ENCODE measurements at places on chromosomes 12 and 14. TPM values are rescaled to one million over a fixed set of nuclear protein-coding genes. Genes with fewer than 3 reads are reported as not detected.

TAS2R42 gene
- not detected for total RNA-seq

COQ10A gene
- 29.5 TPM for total RNA-seq

KRT78 gene
- total RNA-seq: not detected

CLBA1 gene
- total RNA-seq: 0.84 TPM

CIDEB gene
- 13.4 TPM for total RNA-seq

CCDC177 gene
- not detected for total RNA-seq

SERPINA10 gene
- not detected for total RNA-seq

BCL2L14 gene
- 0.38 TPM for total RNA-seq

NGB gene
- total RNA-seq: not detected

EPS8 gene
- total RNA-seq: 1.7 TPM

KRT6A gene
- total RNA-seq: not detected

- no peak for DNase-seq
These were observed 268.9 kb downstream of the RAD51B start for GRCh38 chr14:68088451-68088854.

- DNase-seq: no peak
These were observed 197.3 kb upstream of the ARHGAP5 start for GRCh38 chr14:31879661-31880348.

DNA sequence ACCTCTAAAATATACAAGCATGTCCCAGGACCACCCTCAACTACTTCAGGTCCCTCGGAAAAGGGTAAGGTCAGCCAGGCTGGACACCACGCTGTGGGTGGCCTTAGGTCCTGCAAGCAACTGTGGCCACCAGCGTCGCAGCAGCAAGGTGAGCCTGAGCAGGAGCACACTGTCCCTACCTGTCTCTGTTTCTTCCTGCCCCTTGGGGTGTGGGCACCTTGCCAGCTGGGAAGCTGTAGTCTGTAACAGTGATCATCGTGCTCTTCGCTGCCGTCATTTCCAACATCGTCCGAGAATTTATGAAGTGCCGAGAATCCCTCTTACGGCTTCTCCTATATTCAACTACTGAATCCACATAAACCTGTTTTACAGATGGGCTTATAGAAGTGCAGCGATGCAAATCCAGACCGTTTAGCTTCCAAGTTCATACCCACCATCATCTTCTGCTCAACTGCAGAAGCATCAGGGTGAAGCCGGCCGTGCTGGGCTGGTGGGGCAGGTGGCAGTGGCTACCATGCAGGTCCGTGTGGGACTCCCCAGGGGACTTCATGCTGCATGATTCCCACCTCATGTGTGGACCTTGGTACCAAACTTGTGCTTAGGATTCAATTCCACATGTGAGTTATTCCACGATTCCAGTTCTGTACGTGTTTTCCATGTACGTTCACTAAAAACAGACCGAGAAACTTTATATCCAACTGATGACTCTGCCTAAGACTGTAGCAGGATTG, 361.3 kb upstream of the SFSWAP start:
- no peak for DNase-seq

DNA sequence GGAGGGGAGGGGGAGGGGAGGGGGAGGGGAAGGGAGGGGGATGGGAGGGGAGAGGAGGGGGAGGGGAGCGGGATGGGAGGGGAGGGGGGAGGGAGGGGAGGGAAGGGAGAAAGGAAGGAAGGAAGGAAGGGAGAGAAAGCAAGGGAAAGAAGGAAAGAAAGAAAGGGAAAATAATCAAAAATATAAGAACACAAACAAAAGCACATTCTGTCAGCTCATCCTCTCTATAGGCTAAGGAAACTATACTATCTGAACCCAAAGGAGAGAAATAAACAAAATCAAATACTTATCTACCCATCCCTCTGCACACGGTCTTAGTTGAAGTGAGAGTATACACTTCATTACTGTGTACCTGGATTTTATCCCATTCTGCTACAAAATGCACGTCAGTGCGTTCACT, 26.9 kb downstream of the MANSC1 start:
- DNase-seq: no peak

- DNase-seq: no peak
These were observed 291.7 kb downstream of the ZFP36L1 start for GRCh38 chr14:68501171-68501570.

- DNase-seq: no peak
These were observed 545 bp downstream of the LIMA1 start for GRCh38 chr12:50282721-50283228.

- DNase-seq: no peak
These were observed 153.9 kb downstream of the LRRK2 start for GRCh38 chr12:40378691-40379090.

GRCh38 chr14:96713426-96713825, 83.8 kb upstream of the VRK1 start:
- no peak for DNase-seq

DNA sequence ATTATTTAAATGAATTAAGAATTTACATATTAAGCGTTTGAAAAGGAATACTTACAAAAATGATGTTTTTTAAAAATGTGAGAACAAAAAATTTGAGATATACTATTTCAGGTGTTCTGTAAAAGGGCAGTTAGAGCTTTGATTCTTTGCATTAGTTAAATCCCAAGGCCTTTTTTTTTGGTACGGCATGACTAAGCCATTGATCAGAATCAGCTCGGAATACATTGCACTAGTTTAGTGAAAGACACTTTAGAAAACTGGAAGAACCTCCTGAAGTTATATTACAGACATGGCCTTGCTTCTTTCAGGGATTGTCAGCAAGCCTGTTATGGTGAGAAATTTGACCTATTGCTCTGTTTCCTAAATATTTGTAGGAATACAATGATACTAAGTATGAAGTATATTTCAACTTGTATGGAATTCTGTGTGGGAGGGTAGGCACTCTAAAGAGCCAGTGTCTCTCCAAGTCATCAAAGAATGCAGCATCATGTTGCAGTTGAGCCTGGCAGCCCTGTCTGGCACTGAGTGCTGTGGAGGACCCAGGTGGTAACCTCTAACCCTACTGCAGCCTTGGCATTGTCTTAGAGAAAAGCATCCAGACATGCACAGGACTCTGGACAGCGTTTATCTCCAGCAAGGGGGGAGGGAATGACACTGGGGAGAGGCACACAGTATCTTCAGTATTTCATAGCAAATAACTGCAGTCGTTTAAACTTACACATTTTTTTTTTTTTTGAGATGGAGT, 1.5 kb downstream of the KLC1 start:
- DNase-seq: no peak

DNA sequence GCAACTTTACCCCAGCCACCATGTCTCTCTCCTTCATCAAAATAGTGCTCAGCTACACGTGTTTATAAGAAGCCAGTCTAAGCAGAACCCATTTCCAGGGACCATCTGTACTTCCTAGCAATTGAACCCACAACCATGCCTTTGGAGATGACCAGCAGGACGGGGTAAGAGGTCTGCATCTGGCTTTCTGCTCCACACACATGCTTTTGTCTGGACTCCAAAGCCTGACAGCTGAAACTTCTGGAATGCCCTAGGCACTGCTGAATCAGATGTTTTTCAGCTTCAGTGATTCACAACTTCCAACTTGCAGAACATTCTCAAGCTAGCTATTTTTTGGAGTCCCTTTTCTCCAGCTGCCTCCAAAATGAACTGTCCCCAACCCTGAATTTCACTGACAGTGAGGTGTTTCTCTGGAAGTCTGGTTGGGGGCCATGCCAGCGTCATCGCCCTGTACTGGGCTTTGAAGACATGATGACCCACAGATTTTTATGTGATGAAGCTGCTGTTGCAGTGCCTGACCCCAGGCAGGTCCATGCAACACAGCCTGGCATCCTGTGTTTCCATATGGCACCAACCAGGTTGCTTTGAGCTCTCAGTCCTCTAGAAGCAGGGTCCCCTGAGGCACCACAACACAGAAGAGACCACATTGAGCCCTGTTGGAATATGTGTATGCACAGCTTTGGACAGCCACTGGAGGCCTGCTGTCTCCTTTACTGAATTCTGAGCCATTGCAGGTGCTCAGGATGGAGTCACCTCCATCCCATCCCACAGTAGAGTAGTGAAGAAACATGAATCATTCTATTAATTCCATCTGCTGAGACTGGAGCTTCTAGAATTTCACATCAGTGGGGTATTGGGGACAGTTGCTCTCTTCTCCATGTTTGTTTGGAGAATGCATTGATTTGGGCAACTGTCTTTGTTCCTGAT, 80.2 kb downstream of the NUAK1 start:
- no peak for DNase-seq

DNA sequence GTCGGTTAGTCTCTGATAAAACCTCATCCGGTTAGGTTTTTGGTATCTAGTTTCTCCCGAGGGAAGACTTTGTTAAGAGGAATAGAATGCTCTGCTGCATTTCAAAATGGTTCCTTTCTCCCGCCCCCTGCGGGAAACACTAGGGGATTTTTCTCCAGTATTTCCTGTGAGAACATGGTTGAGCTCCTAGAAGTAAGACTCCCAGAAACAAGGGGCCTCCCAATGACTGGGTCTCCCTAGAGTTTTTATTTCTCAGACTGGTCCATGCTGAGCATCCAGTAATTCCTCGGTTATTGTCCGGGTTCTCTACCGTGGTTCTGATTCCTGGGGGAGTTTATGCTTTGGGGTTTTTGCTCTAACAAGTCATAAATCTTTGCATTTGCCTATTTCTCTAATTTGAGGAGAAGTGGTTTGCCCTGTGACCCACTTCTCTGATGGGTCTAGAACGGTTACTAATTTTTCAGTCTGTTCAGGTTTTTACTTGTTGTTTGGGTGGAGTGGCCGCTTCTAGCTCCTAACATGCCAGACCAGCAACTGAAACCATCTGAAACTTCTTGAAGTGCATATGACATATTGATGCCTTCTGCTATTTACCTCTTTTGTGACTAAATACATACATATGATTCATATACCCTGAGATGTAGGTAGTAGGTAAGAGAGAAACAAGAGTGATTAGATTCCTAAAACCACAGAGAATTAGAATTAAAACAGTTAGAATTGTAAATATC, 25.1 kb downstream of the TESPA1 start:
- no peak for DNase-seq

- no peak for DNase-seq
These were observed 3.3 kb downstream of the BRMS1L start for GRCh38 chr14:35829449-35829848.

- DNase-seq: no peak
These were observed 226.8 kb upstream of the RGS6 start for GRCh38 chr14:71705460-71705859.

GRCh38 chr12:15179672-15180071, 41.5 kb downstream of the RERG start:
- no peak for DNase-seq

GRCh38 chr12:56630180-56630632, at the start of gene BAZ2A:
Gene BAZ2A (minus strand): TSS chr12:56630326. CDS start chr12:56617530, 12,796 bp downstream.
- peak; percentile 89 for DNase-seq

DNA sequence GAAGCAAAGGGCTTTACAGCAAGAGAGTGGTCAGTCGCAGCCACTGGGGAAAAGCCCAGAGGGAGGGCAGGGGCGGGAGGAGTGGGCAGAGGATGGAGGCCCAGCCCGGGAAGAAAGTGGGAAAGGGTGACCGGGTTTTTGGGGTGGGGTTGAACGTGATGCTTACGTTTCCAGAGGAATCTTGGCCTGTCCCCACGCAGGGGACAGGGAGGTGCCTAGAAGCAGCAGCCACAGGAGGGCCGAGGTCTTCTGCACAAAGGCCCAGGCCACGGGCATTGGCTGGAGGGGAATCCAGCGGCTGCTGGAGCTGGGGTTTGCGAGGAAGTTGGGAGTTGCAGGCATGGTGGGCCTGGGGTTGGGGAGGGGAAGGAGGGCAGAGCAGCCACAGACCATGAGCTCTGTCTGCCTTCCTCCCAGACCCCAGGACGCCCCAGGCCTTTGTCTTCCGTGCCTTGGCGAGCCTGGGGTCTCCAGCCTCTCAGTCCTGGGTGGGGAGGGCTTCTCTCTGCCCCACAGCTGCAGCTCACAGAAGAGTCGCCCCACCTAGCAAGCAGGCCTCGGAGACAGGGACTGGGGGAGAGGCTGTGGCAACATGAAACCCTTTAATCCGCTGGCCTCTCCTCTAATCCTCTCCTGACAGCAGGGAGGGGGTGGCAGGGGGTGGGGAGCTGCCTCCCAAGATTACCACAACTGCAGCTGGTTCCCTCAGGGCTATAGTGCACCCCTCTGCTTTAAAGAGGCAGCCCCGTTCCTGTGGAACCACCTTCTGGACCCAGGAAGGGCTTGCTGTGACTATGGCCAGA, at the start of gene CACNA2D4:
TSS of gene CACNA2D4 (minus strand) at position 572 of the 803 bp plus-strand sequence. CDS start at position 393, 179 bp downstream.
- DNase-seq: peak; percentile 1

GRCh38 chr12:5505116-5505515, 73.2 kb downstream of the NTF3 start:
- DNase-seq: no peak

- DNase-seq: no peak
These were observed 150.3 kb downstream of the FBXL14 start for GRCh38 chr12:1444142-1444516.

- DNase-seq: no peak
These were observed 157.1 kb downstream of the PHLDA1 start for GRCh38 chr12:75874441-75874840.

DNA sequence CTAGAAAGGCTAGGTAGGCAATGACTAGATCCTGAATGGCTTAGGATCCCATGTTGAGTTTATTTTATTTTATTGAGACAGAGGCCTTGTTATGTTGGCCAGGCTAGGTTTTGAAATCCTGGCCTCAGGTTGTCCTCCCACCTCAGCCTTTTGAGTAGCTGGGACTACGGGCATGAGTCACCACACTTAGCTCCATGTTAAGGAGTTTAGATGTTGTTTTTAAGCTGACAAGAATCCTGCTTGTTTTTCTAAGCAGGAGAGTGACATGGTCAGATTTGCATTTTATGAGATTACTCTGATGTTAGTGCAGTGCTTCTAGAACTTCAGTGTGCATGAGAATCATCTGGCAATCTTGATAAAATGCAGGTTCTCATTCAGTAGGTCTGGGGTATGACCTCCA, 14.5 kb downstream of the CCDC198 start:
- no peak for DNase-seq

GRCh38 chr14:70803321-70804310, 5.7 kb downstream of the MAP3K9 start:
- DNase-seq: no peak

DNA sequence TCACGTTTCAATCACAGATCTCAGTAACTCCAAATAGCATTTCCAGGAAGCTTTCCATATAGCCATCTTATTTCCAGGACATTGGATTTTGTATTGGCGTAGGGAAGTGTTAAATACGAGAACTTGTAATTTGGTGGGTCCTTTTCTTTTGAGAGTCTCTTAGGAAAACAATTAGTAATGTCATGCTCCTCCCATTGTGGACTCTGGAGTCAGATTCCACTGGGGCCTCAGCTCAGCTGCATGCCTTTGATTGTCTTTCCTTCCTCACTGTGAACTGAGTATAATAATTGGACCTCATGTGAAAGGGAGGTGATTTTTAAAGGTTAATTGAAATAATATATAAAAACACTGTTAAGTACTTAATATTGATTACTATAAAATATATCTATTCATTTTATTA, 462.6 kb downstream of the NPAS3 start:
- DNase-seq: no peak

- DNase-seq: no peak
These were observed 1.4 kb downstream of the ZFYVE1 start for GRCh38 chr14:73025544-73025943.

- DNase-seq: no peak
These were observed 2.7 kb downstream of the ASPG start for GRCh38 chr14:104087981-104088850.

DNA sequence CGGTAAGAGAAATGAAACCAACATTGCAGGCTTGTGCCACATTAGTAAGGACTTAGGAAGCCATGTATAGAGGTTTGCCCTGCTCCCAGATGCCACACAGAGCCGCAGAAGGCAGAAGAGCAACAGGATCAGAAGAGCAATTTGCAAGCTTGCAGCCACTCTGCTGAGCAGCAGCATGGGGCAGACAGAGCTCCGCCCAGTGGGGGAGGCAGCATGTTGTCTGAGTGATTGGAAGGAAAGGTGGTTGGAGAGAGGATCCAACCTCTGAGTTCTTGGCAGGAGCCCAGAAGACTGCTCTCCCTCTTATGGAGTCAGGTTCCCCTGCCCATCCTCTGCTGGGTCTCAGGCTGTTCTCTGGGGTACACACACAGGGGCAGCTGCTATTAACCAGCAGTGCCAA, 2.3 kb upstream of the KRT6A start:
- DNase-seq: no peak

Data from CD8-positive, alpha-beta T cell (primary cell).